ENCODE measurements at places on chromosomes 7 and 10.

DNA sequence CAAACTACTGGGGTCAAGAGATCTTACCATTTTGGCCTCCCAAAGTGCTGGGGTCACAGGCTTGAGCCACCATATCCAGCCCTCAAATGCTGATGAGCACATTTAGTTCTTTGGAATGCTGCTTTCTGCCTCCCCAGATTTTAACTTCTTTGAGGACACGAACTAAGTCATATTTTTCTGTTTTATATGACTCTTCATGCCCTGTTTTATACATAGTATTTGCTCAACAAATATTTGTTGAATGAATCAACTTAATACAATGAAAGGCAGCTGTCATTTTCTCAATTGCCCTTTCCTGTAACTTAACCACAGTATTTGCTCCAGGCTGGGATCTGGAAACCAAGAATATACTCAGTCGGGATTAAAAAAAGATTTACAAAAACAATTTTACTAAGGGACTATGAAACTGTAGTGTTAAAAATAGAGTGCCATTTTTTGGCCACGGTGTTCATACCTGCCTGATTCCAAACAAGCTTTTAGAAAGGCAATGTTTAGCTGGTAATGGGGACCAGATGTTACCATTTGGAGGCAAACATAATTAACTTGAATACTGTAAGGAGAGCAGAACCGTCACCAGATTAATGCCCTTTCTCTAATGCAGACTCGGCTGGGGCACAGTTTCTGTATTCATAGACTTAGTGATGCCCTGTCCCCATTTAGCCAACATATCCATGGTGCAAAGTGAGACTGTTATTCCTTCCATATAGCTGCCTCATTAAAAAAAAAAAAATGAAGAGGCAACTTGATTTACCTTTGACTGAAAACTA lies 117.6 kb downstream of the NRP1 start:
- H3K4me1 ChIP-seq, result peaks cover 5% of the 10 kb centered on the region
- H3K27ac ChIP-seq, result peak overlapping the region; percentile 12
- peaks cover 7% of the 10 kb centered on the region for H3K36me3 ChIP-seq
- no peak for DNase-seq
- H3K4me3 ChIP-seq, result no peak overlapping the region

DNA sequence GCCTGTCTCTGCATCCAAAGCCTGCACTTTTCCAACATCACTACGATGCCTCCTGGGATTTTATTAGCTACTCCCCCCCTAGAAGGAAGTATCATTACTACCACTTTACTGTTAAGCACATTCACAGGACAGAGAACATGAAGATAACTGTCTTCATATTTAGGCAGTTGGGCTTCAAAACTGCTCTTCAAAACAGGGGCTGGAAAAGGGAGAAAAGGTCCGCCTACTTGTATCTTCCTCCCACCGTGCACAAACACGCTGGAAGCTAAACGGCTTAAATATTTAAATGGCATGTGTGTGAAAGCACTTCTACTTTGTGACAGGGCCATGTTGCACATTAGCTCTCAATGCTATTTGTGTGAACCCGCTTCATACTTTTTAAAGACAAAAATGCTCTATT lies 999 bp downstream of the ITIH5 start:
- DNase-seq, result no peak
- H3K27me3 ChIP-seq, result no peaks in the 10 kb centered on the region
- peak overlapping the region; percentile 24 for H3K27ac ChIP-seq
- H3K4me1 ChIP-seq, result peaks cover 8% of the 10 kb centered on the region
- H3K4me3 ChIP-seq, result peak overlapping the region; percentile 66
- H3K36me3 ChIP-seq, result no peaks in the 10 kb centered on the region

- peaks cover 18% of the 10 kb centered on the region for H3K4me1 ChIP-seq
- no peaks in the 10 kb centered on the region for H3K27me3 ChIP-seq
- H3K4me3 ChIP-seq, result no peak overlapping the region
- no peak overlapping the region for H3K27ac ChIP-seq
- H3K36me3 ChIP-seq, result peaks cover 10% of the 10 kb centered on the region
These were observed 15.9 kb downstream of the CAV1 start for GRCh38 chr7:116540743-116541142.

GRCh38 chr10:86109421-86109820 lies 257.2 kb downstream of the GRID1 start:
- H3K27me3 ChIP-seq, result no peaks in the 10 kb centered on the region
- H3K36me3 ChIP-seq, result no peaks in the 10 kb centered on the region
- DNase-seq, result no peak
- H3K4me3 ChIP-seq, result no peak overlapping the region
- peaks cover 4% of the 10 kb centered on the region for H3K4me1 ChIP-seq

- no peaks in the 10 kb centered on the region for H3K36me3 ChIP-seq
- DNase-seq, result no peak
- no peak overlapping the region for H3K27ac ChIP-seq
These were observed 24.6 kb upstream of the HUS1 start for GRCh38 chr7:48004032-48004431.

- H3K27ac ChIP-seq, result no peak overlapping the region
- H3K4me3 ChIP-seq, result no peak overlapping the region
- DNase-seq, result peak; percentile 84
- H3K27me3 ChIP-seq, result no peaks in the 10 kb centered on the region
- no peaks in the 10 kb centered on the region for H3K36me3 ChIP-seq
These were observed 96.7 kb downstream of the ZRANB1 start for GRCh38 chr10:125038637-125039036.

DNA sequence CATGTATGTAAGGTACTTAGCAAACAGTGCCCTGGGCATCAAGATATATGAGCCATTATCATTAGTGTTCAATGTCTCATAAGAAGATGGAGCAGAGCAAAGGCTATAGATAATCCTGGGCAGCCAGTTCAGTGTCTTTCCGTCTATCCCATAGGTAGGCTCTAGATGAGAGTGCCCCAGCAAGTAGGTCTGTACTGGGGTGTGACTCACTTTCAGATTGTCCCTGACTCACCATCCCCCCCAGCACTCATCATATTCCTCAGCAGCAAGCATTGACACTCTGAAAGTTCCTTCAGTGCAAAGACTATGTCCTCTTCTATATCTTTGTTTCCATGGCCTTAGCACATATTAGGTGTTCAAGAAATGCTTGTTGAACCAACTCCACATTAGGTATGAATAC lies 20.0 kb upstream of the FAM204A start:
- no peak overlapping the region for H3K4me3 ChIP-seq
- H3K27ac ChIP-seq, result no peak overlapping the region
- no peaks in the 10 kb centered on the region for H3K4me1 ChIP-seq

DNA sequence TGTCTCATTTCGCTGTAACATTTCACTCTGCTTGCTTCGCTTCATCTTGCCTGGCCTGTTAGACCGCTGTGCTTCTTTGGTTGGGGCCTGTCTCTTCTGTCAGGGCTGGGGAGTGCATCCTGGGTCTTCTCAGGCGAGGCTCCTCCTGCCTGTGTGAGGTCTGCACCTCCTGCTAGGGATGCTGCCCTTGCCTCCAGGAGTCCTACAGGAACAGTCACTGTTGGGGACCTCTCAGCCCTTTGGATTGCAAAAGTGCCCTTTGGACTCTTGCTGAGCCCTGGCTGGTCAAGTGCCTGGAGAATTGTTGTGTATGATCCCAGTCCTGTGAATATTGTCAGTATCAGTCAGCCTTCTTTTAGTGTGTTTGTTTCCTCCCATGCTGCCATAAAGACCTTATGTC lies 84.1 kb downstream of the MDFIC start:
- no peak for DNase-seq
- no peaks in the 10 kb centered on the region for H3K36me3 ChIP-seq
- peaks cover 25% of the 10 kb centered on the region for H3K4me1 ChIP-seq
- H3K27me3 ChIP-seq, result no peaks in the 10 kb centered on the region
- H3K4me3 ChIP-seq, result no peak overlapping the region

DNA sequence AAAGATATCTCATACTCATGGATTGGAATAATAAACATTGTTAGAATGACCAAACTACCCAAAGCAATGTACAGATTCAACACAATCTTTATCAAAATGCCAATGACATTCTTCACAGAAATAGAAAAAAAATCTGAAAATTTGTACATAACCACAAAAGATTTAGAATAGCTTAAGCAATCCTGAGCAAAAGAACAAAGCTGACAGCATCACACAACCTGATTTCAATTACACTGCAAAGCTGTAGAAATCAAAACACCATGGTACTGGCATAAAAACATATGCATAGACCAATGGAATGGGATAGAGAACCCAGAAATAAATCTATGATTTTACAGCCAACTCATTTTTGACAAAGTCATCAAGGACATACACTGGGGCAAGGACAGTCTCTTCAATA lies 130.0 kb upstream of the TMEM72 start:
- H3K27ac ChIP-seq, result no peak overlapping the region
- no peaks in the 10 kb centered on the region for H3K36me3 ChIP-seq
- no peak for DNase-seq
- no peaks in the 10 kb centered on the region for H3K27me3 ChIP-seq

DNA sequence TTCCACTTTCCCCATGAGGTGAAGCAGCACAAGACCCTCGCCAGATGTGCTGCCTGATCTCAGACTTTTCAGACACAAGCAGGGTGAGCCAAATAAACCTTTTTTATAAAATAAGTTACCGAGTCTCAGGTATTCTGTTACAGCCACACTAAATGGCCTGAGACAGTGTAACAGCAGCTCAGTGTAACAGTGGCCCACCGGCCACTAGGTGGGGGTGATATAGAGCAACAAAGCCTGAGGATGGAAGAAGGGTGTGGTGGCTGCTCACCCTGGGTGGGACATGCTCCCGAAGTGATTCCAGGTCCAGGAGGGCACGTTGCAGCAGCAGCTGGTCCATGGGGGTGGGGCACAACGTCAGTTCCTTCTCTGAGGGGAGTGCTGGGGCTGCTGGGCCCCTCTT lies 44.6 kb downstream of the BMS1 start:
- H3K27ac ChIP-seq, result no peak overlapping the region
- H3K4me3 ChIP-seq, result no peak overlapping the region
- H3K36me3 ChIP-seq, result peaks cover 36% of the 10 kb centered on the region
- no peak for DNase-seq

DNA sequence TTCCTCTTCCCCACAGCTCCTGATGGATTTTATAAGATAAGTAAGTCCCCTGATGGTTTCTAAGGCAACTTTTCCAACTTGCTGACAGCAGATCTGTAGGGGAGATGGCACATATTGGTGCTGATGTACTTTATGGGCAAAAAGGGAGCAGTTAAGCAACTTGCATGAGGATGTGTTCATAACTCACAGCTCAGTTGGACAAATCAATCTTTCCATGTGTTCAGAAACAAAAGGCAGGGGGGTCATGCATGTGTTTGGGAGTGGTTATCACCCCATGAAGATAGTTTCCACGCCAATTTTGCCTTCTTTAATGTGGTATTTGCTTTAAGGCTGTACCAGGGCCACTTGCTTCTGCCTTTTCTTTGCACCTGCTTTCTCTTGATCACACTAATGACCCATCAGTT lies 6.1 kb downstream of the RBM20 start:
- H3K36me3 ChIP-seq, result no peaks in the 10 kb centered on the region
- H3K4me1 ChIP-seq, result no peaks in the 10 kb centered on the region
- no peak for DNase-seq
- H3K27ac ChIP-seq, result no peak overlapping the region
- H3K27me3 ChIP-seq, result no peaks in the 10 kb centered on the region

GRCh38 chr7:37363536-37364491 lies 84.8 kb downstream of the ELMO1 start:
- no peak overlapping the region for H3K27ac ChIP-seq
- H3K36me3 ChIP-seq, result no peaks in the 10 kb centered on the region
- no peaks in the 10 kb centered on the region for H3K27me3 ChIP-seq
- no peak for DNase-seq
